ENCODE measurements at places on chromosomes 11 and 22.

- DNase-seq = no peak
These were observed 1223.6 kb downstream of the LRRC4C start for GRCh38 chr11:40235841-40236240.

- DNase-seq = peak; percentile 75
These were observed 5.2 kb upstream of the OAF start for GRCh38 chr11:120205596-120206161.

DNA sequence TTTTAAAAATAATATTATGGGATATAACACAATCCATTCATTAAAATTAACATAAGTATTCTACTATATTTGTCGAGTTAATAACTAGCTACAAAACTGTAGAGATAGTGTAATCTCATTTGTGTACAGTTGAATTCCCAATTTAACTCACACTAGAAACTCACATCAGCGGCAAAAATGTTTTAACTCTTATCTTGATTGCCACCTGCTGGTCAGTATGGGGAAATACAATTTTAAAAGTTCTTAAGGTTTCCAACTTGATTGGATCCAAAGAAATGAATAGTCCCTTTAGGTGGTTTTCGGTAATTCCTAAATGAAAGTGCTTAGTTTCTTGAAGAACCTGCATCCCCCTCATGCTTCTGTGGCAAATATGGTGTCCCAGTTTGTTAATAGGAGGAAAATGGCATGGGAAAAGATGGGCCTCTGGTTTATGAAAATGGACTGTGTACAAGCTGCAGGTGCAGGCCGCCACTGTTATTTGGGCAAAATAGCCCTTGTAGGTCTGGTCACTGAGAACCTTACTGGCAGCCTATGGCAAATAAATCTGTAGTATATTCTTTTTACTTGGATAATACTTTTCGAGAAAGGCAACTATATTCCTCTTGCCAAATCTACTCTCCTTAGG is 33.7 kb upstream of the SLC17A6 start:
- peak; percentile 4 for DNase-seq

- DNase-seq = no peak
These were observed 3.9 kb downstream of the DBX1 start for GRCh38 chr11:20156280-20156875.

DNA sequence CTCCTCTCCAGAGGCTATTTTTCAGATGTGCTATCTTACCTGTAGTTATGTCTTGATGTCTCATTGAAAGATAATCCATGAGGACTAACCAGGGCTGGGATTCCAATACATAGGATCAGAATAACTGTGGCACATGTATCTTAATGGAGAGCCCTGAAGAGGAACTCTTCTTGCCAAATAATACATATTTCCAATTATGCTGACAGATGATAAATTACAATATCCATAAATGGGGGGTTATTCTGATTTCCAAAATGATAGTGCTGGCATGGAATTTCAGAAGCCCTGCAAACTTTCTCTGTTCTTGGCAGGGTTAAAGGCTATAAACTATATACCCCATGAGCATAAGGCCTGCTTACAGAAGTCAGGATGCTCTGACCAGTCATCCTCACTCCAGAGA is 154.2 kb downstream of the ATG16L2 start:
- DNase-seq = no peak

GRCh38 chr11:112440518-112440917 is 179.9 kb upstream of the PLET1 start:
- peak; percentile 31 for DNase-seq

DNA sequence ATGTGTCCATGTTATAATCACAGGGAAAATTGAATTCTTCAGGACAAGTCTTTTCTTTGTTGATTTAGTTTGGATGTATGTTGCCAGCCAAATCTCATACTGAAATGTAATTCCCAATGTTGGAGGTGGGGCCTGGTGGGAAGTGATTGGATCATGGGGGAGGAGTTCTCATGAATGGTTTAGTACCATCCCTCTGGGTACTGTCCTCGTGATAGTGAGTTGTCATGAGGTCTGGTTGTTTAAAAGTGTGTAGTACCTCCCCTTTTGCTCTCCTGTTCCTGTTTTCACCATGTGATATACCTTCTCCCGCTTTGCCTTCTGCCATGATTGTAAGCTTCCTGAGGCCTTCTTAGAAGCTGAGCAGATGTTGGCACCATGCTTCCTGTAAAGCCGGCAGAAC is 100.3 kb downstream of the CCDC81 start:
- no peak for DNase-seq

DNA sequence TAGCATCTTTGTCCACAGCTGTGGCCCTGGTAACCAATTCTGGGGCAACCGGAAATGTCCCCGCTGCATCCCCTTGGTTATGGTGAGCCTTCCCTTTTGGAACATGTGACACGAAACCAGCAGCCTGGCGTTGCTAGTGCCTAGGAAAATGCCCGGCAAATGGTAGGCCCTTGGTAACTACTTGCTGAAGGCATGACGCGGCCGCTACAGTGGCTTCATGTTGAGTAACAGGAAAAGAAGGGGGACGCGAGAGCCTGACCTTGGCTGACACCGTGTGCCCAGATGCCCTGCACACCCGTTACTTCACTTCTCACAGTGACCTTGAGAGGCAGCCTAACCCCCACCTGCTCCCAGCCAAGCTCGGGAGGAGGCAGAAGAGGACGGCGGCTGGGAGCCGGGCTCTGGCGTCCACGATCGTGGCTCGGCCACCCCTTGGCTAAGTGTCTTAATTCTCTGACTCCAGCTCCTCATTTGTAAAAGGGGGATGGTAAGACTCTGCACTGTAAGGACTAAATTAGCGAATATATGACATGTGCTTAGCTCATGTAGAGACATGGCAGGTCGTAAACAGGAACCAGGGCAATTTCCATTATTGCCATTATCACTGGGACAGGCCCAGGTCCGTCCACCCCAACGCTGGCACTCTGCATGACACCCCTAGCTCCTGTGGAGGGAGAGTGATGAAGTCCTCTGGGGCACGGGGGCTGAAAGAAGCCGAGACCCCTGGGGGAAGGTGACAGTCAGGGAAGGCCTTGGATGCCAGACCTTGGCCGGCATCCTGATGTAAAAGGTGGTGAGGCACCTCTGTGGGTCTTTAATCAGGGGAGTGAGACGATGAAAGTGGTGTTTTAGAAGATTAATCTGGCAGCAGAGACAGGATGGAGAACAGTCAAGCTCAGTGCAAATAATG is 18.9 kb downstream of the IFT27 start:
- no peak for DNase-seq

DNA sequence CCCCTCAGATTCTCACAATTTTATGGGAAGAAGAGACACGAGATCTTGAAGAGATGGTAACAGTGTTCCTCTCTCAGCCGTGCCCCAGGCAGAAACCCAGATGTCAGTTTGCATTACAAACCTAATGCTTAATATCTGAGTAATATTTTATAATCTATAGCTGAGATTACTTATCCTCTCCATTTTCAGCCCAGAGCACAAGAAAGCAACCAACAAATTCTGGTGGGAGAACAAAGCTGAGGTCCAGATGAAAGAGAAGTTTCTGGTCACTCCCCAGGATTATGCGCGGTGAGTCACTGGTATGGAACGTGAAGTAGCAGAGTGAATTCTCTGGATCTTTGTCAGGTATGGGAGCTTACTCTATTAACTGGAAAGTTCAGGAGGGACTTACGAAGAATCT is 884 bp downstream of the CENATAC start:
- peak; percentile 91 for DNase-seq

GRCh38 chr22:37378642-37379058 is 48.6 kb downstream of the ELFN2 start:
- DNase-seq = no peak

DNA sequence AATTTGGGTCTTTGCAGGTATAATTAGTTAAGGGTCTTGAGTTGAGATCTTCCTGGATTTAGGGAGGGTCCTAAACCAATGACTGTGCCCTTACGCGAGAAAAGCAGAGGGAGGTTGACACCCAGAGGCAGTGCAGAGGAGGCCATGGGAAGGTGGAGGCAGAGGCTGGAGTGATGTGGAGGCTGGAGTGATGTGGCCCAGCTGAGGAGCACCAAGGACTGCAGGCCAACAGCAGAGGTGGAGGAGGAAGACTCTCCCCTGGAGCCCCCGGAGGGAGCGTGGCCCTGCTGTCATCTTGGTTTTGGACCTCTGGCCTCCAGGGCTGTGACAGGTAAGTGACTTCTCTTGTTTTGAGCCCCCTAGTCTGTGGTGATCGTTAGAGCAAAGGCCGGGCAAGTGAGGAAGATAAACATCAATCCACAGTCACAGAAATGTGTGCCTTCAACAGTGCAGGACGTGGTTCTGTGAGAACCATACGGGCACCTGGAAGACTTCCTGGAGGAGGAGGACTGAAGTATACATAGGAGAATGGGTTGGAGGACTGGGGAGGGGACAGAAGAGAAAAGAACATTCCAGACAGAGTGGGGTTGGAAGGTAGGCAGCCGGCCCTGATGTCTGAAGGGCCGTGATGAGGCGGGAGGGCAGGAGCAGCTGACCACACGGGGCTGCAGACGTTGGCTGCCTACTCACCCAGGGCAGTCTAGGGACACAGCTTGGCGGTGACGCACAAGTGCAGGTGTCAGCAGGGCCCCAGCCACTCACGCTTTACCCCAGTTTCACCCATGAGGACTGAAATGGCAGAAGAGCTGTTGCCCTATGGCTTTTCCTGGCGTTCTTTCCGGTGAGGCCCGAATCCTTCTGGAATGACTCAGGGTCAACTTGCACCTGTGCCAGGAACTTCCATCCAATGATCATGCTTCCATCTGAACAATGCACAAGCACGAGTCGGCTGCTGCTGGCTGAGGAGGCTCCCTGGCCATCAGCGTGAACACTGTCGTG is 270.2 kb downstream of the CTTN start:
- DNase-seq = no peak

DNA sequence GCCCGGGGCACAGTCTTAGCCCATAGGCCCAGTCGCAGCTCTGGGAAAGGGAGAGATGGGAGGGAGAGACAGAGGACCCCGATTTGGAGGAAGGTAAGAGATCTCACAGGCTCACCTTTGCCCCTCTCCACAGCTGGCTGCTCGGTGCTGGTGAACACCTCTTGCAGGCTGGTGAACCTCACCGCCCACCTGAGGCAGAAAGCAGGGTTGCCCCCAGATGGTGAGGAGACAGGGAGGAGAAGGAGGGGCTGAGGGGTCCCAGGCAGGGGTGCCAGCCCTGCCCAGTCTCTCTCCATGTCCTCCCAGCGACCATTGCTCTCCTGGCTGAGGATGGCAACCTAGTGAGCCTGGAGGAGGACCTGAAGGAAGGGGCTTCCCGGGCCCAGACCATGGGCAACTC is 1.2 kb downstream of the C22orf15 start:
- DNase-seq = no peak

- no peak for DNase-seq
These were observed 435.7 kb upstream of the CADM1 start for GRCh38 chr11:115939731-115940421.

DNA sequence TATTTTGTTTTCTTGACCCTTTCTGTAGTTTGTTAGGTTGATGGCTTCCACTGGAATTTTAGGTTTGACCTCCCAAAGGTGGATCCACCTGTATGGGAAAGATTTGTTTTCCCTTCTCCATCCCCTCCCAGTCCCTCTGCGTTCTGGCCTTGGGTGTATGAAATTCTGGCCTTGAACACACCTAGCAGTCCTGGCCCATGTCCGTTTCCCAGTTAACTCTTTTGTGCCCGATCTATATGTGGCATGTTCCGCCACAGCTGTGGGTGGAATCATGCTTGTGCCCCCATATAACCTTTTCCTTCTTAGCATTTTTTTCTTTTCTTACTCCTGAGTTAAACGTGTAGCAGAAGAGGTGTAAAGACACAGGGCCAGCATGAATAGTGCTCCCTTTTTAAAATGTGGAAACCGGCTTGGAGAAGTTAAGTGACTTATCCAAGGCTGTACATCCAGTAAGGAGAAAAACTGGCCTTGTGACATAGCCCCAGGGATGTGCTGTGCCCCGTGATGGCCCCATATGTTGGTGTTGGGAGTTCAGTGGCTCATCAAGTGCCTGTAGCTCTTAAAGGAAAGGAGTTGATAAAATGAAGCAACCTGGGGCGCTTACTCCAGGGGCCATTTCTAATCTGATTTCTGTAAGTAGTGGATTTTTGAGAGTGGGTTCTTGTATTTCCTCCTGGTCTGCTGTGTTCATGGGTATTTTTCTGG is 39.3 kb downstream of the ZNRF3 start:
- DNase-seq = no peak

DNA sequence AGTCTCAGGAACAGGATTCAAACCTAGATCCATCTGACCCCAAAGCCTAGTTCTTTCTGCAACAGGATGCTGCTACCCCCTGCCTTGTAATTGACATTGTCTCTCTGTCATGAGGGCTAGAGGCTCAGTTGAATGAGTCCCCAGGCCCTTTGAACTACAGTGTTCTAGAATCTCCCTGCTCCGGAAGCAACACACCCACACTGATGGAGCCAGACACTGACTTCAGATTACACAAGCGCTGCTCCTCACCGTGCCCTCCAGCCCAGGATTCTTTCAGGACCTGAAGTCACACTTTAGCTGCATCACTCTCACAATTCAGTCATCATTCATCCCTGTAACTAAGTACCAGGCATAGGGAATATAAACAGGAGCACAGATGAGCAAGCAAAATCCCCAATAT is 69.6 kb downstream of the RAB30 start:
- DNase-seq = no peak

DNA sequence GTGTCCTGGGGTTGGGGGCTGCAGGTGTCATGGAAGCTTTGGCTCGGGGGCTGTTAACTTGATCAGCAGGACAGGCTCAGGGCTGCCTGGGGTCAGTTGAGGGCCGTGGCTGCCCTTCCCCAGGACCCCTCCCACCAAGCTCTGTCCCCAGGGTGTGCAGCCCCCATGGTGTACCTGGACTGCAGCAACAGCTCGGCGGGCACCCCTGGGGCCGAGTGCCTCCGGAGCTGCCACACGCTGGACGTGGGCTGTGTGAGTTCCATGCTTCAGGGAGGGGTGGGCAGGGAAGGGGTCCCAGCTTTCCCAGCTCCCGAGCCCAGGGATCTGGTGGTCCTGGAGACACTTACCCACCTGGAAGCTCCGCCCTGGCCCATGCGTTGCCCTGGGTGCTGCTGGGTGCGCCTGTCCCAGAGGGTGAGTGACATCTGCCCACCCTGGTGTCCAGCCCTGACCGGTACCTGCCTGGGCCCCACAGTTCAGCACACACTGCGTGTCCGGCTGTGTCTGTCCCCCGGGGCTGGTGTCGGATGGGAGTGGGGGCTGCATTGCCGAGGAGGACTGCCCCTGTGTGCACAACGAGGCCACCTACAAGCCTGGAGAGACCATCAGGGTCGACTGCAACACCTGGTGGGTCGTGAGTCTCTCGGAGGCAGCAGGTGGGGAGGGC is 11.3 kb downstream of the MUC5B start:
- DNase-seq = no peak
